ENCODE measurements at places on chromosomes 4 and X.

- no peak for DNase-seq
These were observed 534.9 kb upstream of the DIPK2B start for GRCh38 chrX:45735571-45735970.

DNA sequence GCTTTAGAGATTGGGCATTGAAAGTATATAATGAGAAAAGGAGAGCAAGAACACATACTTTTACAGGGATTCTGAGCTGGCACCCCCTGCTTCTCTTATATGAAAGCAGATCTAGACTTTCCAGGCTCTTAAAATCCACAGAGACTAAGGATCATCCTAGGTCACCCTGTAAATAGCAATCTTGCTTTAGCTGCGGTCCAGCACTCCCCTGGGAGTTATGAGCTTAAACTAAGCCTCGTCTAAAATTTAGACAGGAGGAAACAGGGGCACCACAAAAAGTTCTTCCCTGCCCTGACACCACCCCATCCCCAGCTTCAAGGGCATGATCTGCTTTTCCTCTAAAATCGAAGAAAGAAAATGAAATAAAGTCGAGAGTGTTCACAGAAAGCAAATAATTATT is 143.3 kb upstream of the KCNIP4 start:
- DNase-seq = no peak

DNA sequence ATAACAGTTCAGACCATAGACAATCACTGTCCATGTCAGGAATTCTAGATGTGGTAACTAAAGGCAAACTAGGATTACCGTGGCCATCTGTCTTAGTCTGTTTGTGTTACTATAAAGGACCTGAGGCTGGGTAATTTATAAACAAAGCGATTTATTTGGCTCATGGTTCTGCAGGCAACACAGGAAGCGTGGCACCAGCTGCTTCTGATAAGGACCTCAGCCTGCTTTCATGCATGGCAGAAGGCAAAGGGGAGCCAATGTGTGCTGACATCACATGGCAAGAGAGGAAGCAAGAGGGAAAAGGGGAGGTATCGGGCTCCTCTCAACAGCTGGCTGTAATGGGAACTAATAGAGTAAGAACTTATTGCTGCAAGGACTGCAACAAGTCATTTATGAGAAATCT is 376.7 kb downstream of the GPM6A start:
- DNase-seq = no peak

DNA sequence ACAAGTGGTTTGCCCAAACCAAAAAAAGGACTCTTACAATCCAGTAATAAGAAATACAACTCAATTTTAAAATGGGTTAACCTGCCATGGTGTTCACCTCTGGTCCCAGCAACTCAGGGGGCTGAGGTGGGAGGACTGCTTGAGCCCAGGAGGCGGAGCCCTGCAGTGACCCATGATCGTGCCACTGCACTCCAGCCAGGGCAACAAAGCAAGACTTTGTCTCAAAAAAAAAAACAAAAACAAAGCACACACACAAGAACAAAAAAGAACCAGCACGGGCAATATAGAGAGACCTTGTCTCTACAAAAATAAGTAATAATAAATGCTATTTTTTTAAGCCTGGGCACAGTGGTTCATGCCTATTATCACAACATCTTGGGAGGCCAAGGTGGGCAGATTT is 28.7 kb downstream of the ARAP2 start:
- DNase-seq = no peak

GRCh38 chr4:80201252-80202151 is 4.2 kb downstream of the PRDM8 start:
- no peak for DNase-seq

GRCh38 chr4:147879676-147880075 is 147.8 kb downstream of the ARHGAP10 start:
- no peak for DNase-seq

GRCh38 chr4:1765409-1766072 is 27.6 kb upstream of the FGFR3 start:
- DNase-seq = no peak

- no peak for DNase-seq
These were observed 22.4 kb upstream of the TSPAN5 start for GRCh38 chr4:98680806-98681205.

Measured in right lung (tissue), 10 donors.